Left ventricle myocardium inferior (tissue), 1 donor: ENCODE measurements at places on chromosomes 3 and 15. TPM values are rescaled to one million over a fixed set of nuclear protein-coding genes. Genes with fewer than 3 reads are reported as not detected.

VGLL4 gene
- total RNA-seq = 29.3 TPM

MCCC1 gene
- 47.7 TPM for total RNA-seq

DNA sequence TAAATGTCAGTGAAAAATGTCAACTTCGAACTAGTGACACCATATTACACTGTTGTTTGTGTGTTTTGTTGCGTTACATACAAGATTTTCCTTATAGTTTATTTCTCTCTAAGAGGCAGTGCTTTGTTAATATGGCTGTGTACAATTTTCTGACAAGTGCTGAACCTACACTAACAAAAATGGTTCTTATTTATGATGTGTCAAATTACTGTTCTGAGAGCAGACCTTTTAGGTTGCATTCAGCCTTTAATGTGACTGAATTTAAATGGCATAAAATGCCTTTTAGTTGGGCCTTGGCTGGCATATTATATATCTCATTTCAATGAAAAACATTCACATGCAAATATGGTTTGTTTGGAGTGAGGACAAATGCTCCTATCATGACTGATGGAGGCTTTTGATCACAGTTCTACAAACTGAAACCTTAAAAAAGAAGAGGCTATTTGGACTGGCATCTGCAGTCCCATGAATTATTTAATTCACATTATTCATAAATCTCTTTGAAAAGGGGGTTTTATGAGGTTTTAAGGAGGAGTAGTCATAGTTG lies 750.6 kb downstream of the CADM2 start:
- DNase-seq = no peak

DNA sequence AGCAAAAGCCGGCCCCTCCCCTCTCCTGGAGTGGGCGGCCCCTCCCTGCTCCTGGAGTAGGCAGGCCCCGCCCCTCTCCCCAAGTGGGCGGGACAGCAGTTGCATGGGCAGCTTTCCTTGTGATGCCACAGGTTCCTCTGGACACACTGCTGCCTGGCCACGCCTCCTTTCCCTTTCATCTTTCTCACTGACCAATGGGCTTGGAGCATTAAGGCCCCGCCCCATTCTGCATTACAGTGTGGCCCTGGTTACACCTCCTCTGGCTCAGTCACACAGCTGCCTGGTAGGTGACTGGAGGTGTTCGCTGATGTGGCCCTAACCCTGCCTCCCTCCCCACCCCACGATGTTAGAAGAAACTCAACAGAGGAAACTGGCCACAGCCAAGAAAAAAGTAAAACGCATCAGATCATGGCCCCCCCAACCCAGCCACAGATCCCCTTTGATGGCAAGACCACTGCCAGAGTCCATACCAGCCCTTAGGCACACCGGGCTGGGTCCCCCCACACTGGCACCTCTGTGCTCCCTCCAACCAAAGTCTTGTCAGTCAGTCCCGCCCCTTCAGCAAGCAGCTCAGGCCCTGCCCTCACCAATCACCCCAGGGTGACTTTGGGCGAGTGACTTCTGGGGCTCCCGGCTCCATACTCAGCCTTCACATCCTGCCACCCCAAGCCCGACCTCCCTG lies 84.3 kb downstream of the ADAMTS7 start:
- no peak for DNase-seq

DNA sequence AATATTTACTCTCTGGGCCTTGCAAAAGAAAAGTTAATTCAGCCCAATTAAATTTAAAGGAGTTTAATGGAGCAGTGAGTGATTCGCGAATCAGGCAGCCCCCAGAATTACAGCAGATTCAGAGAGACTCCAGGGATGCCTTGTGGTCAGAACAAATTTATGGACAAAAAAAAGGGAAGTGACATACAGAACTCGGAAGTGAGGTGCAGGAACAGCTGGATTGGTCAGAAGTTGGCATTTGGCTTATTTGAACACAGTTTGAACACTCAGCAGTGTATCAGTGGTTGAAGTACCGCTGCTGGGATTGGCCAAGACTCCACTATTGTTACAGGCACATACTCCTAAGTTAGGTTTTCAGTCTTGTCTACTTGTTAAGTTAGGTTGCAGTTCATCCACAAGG lies 145.0 kb upstream of the GAP43 start:
- no peak for DNase-seq

DNA sequence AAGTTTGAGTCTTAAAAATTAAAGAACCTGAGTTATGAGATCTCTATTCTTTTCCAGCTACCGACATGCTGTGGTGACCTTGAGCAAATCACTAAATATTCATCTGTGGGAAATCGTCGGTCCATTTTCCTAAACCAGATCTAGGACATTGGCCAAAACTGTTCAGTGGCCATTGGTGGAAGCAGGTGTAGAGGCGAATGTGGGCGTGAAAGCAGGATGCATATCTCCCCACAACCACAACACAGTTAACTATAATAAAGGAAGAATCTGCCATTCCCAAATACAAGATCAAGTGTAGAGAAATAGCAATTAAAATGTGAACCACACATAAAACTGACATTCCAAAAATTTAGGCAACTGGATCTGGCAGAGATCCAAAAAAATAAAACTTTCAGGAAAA lies 129.9 kb downstream of the P3H2 start:
- no peak for DNase-seq

DNA sequence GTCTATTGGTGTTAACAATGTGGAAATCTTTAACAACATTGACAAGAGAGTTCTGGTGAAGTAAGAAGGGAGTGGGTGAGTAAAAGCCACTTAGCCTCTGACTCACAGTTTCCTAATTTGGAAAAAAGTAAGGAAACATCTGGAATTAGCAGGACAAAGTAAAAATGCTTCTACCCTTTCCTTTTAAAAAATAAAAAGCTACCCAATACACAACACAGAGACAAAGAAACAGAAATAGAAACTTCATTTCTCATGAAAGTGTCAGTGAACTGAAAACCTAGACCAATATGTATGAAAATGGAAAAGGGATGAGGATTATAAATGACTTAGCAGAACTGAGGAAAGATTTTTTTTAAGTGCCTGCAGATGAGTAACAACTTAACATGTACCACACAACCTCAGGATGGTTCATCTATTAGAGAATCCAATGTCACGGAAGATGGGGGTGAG lies 65.4 kb downstream of the SSR3 start:
- no peak for DNase-seq

GRCh38 chr3:15291589-15292541 lies 40.5 kb downstream of the SH3BP5 start:
- no peak for DNase-seq

GRCh38 chr3:46087871-46088270 lies 60.6 kb upstream of the XCR1 start:
- DNase-seq = no peak
